ENCODE measurements at places on chromosomes 16 and 17.

- no peak for DNase-seq
These were observed 60.5 kb upstream of the CLEC3A start for GRCh38 chr16:77961814-77962213.

DNA sequence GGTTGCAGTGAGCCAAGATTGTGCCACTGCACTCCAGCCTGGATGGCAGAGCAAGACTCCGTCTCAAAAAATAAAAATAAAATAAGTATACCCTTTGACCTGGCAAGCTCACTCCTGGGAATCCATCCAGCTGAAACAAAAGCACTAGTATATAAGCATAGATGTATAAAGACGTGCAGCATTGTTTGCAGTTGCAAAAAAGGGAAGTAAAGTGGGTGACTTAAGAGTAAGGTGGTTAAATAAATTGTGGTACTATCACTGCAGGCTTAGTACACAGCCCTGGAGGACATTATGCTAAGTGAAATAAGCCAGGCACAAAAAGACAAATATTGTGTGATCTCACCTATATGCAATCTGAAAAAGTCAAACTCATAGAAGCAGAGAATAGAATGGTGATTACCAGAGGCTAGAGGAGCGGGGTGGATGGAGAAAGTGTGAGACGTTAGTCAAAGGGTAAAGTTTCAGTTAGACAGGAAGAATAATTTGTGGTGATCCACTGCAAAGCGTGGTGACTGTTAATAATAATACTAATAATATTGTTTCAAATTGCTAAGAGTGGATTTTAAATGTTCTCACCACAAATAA is 113.0 kb downstream of the MYO1D start:
- DNase-seq: no peak

DNA sequence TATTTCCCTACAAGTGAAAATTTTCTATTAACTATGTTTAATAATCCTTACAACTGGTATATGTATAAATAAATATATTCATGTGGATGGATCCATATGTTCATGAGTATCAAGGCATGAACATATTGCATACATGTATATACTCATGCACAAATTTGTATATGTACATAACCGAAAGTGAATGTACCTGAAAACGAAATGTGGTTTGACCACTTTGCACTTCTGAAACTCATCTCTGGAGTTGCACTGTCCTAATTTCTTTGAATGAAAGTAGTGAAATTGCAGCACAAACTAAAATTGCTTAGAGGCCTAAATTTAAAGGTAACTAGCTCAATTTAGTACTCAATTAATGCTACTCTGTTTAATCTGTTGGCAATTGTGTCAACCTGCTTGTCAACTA is 27.4 kb upstream of the GNAO1 start:
- DNase-seq: no peak

DNA sequence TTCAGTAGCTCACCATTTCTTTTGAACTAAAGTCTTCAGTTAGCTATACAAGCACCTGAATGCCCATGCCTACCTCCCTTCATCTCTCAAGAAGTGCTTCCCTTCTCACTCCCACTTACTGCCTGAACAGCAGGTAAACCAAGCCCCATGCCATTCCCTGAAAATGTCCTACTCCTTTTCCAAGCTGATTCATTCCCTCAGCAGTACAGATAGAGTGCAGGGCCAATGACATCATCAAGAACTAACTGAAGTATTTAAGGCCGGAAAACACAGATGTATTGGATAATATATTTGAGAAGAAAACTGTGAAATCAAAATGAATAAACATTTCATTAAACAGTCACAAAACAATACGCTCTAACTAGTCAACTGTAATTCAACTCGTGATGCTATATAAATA is 478.8 kb upstream of the CDH11 start:
- DNase-seq: no peak

DNA sequence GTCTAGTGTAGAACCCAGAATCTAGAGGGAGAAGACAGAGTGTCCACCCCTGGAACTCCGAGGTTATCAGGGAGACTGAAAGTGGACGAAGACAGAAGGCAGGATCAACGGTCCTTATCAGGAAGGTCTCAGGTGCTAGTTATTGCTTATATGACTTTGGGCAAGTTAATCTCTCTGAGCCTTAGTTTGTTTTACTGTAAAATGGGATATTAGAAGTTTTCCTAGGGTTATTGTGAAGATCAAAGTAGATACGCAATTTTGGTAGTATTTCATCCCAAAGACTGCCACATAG is 1.2 kb downstream of the RNF167 start:
- DNase-seq: no peak

DNA sequence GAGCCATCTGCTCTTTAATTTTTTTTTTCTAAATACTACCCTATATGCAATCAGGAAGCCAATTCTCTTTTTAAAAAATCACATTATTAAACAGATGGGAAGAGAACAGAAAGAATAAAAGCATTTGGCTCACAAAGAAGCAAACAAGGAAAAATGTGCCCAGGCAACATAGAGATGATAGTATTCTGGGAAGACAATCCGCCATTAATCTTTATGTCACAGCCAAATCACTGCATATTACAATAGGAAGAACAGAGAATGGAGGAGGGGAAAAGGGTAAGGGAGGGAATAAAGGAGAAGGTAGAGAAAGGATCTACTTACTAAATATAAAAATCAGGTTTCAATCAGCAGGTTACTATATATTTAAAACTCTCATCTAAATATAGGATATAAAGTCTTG is 34.3 kb downstream of the STAT5B start:
- DNase-seq: no peak

DNA sequence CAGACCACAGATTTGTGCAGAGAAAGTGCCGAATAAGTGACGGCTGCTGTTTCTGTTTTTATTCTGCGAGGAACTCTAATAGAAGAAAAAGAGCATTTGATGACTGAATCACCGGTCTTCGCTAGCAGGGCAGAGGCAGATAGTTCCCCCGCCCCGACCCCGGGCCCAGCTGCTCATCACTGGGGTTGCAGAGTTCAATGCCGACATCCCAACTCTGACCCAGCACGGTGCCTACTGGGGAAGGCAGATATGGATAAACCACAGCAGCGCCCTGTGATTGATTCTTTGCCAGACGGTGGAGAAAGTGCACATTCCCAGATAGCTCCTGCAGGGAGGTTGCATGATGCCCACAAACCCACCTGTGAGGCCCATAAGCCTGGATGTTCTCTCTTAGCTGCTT is 357.9 kb upstream of the HSBP1 start:
- DNase-seq: no peak

DNA sequence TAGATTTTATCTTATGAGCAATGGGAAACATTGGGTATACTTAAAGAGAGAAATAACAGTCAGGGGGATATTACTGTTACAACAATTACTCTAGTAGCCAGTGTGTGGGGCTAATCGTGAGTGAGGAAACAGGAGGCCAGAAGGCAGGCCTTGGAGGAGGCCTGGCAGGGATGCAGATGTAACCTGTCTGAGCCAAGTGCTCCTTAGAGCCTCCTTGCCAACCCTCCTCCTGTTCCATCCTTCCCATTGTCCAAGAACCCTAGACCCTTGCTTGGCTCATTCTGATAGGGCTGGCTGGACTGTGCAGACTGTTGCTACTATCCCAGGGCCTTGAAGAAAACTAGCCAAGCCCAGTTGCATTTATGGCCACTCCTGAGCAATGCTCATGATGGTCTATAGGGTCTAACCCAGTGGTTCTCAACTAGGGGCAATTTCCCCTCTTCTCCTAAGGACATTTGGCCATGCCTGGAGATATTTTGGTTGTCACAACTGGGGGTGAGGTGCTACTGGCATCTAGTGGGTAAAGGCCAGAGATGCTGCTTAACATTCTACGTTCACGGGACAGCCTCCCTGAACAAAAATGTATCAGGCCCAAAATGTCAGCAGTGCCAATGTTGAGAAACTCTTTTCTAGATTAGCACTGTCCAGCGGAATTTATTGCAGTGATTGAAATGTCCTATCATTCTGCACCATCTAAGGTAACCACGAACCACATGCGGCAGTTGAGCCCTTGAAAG is 24.4 kb upstream of the WSCD1 start:
- no peak for DNase-seq

GRCh38 chr17:74682471-74683190 is 30.1 kb downstream of the CD300LF start:
- DNase-seq: no peak

GRCh38 chr16:67169642-67170167 is 633 bp upstream of the NOL3 start:
- no peak for DNase-seq

DNA sequence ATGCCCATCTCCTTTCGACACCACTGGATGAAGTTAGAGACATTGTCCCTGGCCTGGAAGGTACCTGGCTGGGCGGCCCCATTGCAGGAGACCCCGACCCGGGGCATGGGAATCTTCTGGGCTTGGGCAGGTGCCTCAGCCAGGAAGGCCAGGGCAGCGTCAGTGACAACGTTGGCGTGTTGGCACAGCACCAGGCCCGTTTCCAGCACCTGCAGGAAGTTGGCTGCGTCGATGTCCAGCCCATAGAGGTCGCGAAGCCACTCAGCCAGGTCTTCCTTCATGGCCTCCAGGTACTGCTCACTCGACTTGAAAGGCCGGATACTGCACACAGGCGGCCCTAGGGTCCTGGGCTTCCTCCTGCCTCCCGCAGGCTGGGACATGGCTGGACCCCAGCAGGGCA is 568 bp downstream of the GAS2L2 start:
- DNase-seq: no peak

DNA sequence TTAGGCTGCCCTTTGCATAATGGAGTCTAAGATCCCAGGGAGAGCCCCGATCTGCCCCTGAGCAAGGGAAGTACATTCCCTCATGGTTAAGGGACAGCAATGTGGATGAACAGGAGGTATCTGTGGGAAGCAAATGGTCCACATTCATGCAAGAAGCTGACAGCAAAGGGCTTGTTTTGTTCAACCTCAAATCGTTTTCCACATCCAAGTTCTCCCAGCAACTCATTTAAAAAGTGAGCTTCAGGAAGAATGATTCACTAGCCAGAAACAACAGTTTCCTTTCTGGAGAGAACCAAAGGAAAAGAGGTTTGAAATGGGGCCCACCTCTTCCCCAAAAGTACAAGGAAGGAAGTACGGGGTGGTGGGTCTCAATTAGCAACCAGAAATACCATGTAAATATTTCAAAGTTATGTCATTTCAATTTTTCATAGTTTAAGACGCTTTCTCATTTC is 9.4 kb downstream of the HSPB9 start:
- DNase-seq: no peak

DNA sequence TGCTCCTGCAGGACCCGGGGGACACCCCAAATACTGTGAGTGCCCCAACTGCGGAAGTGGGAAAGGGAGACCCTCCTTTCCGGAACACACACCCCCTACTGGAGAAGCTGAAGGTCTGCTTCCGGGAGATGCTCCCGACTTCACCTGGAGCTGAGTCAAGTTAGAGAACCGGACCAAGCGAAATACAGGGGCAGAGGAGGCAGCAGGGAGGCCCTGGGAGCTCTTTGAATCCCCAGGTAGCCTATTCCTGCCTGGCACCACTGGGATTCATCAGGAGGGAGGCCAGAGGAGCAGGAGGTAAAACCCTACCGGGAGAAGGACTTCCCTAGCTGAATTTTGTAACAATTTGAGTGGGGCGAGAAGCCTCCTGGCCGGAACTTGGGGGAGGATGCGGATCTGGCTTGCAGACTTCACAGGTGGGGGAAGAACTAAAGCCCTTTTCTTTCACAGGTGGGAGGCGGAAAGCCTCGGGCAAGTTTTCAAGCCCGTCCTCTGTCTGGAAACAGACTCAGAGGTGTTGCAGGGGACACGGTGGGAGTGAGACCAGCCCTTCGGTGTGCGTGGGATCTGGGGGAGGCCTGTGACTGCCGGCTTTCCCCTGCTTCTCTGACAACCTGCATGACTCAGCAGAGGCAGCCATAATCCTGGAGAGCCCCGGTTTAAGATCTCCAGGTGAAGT is 22.4 kb upstream of the TEKT1 start:
- DNase-seq: peak; percentile 50

- DNase-seq: no peak
These were observed 14.0 kb downstream of the GRIN2A start for GRCh38 chr16:10168258-10168657.

DNA sequence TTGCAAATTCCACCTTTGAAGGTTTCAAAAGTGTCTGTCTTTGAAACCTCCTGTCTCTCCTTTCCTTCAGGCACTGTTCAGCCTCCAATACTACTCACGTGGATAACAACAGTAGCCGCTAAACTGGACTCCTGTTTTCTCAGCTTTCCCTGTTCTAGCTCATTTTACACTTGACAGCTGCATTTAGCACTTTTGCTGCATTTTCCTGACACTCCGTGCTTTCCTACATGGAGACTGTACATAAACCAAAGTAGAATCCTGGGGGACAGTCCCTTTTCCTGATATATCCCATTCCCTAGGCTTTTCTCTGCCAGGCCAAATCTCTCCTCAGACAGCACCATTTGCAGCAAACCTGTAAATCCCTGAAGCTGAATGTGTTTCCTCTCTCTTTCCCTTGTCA is 3.6 kb downstream of the CCL5 start:
- no peak for DNase-seq

- no peak for DNase-seq
These were observed 268.9 kb downstream of the NTN1 start for GRCh38 chr17:9290226-9290613.

- peak; percentile 71 for DNase-seq
These were observed 5.7 kb downstream of the GRN start for GRCh38 chr17:44350733-44351226.

GRCh38 chr17:35855965-35856364 is 12.7 kb downstream of the HEATR9 start:
- DNase-seq: no peak

DNA sequence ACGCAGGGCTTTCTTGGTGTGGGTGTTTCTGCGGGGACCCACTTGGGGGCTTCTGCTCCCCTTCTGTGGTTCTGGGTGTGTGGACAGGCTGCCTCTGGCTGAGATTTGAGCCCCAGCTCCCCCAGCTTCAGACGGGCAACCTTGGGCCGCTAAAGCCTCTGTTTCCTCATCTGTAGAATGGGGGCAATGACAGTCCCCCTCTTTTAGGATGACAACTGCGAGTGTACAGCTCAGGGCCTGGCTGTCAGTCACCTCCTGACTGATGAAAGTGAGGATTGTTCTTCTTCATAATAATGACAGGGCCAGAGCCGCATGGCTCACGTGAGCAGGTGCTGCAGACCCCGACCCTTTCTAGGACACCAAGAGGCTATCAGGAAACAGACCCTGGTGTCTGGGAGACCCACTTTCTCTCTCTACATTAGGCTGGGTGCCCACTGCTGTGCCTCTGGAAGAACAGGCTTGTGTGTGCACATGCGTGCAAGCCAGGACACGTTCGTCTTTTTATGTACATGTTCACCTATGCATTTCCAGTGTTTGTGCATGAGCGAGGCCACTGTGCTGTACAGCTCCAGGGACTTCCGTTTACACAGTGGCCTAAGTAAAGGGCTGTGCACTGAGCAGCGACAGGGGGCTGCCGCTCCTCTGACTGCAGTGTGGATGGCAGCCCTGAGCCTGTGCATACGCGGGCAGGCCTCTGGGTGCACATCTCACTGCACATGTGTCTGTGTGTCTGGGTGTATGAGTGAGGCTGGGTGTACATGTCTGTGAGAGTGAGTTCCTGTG is 4.6 kb downstream of the SPNS3 start:
- no peak for DNase-seq

GRCh38 chr17:64036198-64036922 is 15.9 kb upstream of the ICAM2 start:
- DNase-seq: no peak

All from left lobe of liver (tissue), 2 donors.